ENCODE measurements at places on chromosomes 1 and 21. TPM values are rescaled to one million over a fixed set of nuclear protein-coding genes. Genes with fewer than 3 reads are reported as not detected.

- DNase-seq, result no peak
These were observed 35.4 kb upstream of the PKN2 start for GRCh38 chr1:88648706-88649105.

DNA sequence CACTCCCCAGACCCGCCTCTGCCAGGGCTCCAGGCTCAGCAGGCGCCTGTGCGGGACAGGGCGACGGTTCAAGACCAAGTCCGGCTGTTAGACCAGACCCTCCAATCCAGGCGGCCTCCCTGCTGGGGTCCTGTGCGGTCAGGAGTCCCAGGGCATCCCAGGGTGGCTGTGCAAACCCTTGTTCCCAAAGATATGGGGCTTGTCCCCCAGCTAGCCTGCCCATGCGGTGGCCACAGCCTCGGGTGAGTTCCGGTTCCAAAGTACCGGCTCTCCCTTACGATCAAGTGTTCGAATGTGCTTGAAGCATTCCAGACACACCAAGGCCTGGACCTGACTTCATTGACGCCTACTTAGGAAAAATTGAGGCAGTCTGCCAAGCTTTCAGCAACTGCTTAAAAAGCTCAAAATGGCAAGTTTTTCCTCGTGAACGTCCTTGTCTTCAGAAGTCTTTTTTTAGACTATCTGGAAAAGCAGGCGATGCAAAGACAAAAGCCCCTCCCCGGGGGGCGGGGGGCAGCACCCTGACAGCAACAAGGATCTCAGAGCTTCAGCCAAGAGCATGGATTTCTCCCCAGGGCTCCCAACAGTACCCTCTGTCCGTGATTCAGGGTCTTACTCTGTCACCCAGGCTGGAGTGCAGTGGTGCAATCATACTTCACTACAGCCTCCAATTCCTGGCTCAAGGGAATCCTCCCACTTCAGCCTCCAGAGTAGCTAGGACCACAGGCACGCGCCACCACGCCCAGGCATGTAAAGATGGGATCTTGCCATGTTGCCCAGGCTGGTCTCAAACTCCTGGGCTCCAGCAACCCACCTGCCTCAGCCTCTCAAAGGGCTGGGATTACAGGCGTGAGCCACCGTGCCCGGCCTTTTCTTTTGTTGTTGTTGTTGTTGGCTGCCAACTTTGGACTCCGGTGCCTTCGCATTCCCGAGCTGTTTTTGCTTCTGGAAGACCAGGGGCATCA lies 2.3 kb downstream of the FAAP20 start:
- no peak for DNase-seq

THEMIS2 gene
- 24.1 TPM for total RNA-seq

GRCh38 chr21:28899220-28899619 lies 93.5 kb downstream of the LTN1 start:
- DNase-seq, result no peak

BRDT gene
- not detected for total RNA-seq

DNA sequence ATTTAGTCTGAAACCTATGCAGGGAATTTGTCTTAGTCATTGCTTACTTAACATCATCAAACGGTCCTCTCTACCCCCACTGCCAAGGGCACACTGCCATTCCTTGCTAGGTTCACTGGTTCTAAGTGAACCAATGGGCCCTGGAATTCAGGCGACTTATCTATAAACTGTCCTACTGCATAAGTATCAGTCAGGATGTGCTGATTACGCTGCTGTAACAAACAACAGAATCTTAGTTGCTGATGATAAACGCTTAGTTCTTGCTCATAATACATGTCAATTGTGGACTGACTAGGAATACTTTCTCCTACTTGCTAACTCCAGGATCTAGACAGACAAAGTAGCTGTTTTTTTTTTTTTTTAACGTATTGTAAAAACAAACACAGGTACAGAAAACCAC lies 136.1 kb downstream of the PRDM2 start:
- DNase-seq, result no peak

DNA sequence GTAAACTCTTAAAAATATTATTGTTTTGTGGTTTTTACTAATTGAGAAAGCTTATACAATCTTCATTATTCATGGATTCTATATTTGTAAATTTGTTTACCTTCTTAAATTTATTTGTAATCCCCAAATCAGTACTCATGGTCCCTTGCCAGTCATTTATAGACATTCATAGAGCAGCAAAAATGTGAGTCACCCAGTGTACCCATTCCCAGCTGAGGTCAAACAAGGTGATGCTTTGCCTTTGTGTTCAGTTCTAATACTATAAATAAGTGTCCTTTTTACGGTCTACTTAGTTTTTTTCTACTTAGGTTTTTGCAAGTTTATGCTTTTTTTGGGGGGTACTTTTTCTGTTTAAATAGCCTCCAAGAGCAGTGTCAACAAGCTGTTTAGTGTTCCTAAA lies 36.1 kb downstream of the SORT1 start:
- DNase-seq, result no peak

ICOSLG gene
- 2.1 TPM for total RNA-seq

PLA2G2A gene
- 47.6 TPM for total RNA-seq

HES2 gene
- total RNA-seq, result not detected

OSCP1 gene
- 22.4 TPM for total RNA-seq

RGS8 gene
- not detected for total RNA-seq

DNA sequence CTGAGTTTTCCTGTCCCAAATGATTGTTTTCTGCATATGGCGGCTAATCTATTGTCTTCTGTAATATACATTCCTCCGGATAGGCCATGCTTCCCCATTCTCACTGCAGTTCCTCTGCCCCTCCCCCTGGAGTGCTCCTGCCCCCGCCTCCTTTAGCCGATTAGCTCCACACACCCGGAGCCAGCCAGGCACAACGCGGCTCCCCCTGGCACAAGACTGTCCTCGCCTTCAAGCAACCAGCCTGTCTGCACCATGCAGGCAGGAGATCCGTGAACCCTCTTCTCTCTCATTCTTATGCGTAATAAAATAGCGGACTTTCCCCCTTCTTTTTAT lies 18.0 kb downstream of the SERTAD4 start:
- DNase-seq, result no peak

C1QC gene
- total RNA-seq, result 36.0 TPM

PROK1 gene
- total RNA-seq, result not detected

DNA sequence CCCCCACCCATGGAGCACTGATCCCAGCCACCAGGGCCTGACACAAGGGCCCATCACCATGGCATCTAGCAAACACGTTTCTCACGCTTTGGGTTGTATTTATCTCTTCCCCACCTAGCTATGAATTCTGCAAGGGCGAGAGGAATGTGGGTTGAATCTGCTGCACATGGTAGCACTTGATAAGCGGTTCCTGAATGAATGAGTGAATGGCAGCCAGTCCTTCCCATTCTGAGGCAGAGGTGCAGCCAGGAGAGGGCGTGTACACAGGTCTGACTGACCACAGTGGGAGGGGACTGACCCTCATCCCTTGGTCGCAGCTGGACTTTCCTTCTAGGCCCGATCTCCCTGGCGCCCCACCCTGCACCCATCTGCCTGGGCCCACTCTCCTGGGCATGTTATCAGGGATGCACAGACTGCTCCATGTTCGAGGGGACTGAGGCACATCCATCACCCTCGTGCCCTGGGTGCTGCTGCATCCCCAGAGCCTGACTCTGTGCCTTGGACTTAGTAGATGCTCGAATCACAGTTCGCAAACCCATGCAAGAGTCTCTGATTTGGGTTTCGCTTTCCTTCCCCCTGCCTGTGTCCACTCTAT lies 1.0 kb downstream of the RD3 start:
- DNase-seq, result no peak

Measured in uterus (tissue), 4 donors.